ENCODE measurements at places on chromosomes 5 and 9. TPM values are rescaled to one million over a fixed set of nuclear protein-coding genes. Genes with fewer than 3 reads are reported as not detected.

DNA sequence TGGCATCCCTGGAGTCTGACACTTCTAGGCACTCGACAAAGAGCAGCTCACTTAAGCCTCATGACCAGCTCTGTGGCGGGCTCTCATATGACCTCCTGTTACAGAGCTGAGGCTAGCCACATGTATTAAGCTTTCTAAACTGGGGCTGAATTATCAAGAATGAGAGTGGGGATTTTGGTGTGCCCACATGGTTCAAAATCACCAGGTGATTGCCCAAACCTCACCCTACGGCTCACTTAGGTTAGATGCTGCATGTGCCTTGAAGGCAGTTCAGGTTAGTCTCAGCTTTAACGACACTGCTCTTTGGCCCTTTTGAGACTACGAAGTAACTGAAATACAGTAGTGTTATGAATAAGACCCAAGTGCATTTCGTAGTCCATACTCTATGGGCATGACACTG lies 39.4 kb upstream of the SMIM32 start:
- DNase-seq, result no peak

DNA sequence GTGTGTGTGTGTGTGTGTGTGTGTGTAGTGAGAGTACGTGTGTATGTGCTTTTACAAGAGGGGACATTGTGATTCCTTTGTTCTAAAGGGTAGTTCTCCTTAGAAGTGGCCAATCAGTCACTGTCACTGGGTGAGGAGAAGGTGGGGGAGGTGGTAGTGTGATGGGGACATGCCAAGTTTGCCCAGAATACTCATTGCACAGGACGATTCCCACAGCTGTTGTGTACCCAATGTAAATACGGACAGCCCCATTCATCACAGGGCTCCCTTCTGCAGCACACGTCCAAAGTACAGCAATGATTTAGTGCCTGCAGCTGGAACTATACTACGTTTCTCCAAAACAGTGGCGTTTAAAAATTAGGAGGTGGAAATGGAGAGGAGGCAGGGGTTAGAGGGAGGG lies 287.8 kb downstream of the TLR4 start:
- DNase-seq, result no peak

Gene IL5
- 1.2 TPM for total RNA-seq

GRCh38 chr5:116308391-116308790 lies 223.6 kb downstream of the COMMD10 start:
- no peak for DNase-seq

- DNase-seq, result no peak
These were observed 3.1 kb downstream of the FBLL1 start for GRCh38 chr5:168531987-168532864.

Gene NSG2
- not detected for total RNA-seq

Gene BNC2
- total RNA-seq, result 10.9 TPM

- DNase-seq, result no peak
These were observed 589 bp downstream of the CKS2 start for GRCh38 chr9:89311346-89312221.

DNA sequence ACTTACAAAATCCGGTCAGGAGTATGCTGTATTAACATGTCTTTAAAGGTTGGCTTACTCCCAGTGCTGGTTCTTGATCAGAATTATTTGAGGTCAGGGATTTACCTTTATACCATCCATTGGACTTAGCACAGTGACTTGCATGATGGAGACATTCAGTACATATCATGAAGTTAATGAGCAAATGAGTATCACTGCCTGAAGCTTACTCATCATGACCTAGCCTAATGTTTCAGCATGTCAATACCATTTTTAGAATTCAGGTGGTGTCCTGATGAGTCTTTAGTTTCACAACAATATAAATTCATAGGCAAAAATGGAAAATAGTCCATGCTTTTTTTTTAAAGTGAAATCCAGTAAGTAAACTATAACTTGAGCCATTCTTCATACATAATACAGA lies 226.0 kb upstream of the C9orf72 start:
- no peak for DNase-seq

- DNase-seq, result no peak
These were observed 56.1 kb upstream of the CCDC112 start for GRCh38 chr5:115352571-115352970.

DNA sequence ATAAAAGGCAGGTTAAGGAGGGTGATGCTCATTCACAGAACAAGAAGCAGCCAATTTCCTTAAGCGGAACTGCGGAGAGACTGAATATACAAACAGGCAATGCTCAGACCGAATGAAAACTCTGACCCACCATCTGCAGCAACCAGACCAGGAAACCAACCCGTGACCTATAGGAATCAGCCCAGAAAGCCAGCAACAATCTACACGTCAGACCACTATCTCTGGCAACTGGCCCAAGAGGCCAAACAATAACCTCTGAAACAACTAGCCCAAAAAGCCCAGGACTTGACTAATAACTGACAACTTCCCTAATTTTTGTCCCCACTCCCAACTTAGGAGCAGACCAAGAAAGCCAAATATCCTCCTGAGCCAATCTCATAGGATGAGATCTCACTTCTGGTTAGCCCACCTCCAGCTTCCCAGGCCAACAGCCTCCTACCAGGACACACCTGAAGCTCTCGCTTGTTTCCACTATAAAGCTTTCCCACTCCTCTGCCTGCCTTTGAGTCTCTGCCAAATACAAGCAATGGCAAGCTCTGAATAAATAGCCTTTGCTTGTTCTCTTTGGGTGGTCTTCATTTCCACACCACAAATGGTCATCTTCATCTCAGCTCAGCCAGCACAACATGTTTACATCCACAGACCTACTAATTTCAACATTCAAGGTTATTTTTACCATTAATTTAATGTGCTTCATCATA lies 168.5 kb downstream of the HSD17B3 start:
- DNase-seq, result no peak

DNA sequence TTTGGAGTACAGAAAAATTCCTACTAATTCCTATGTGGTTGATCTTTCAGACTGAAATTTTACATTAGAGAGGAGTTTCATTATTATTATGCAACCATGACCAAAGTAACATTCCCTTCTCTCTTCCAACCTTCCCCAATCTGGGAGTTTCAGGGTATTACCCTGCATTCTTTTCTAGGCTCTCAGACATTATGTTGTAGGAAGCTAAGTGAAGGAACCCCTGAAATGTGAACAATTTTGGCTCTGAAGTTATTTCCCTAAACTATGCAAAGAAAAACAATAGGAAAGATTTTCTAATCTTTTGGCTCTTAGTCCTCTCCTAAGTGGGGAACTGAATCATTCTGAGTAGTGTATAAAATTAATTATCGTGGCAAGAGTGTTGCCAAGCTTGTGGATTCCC lies 63.3 kb upstream of the ZFAND5 start:
- DNase-seq, result no peak

DNA sequence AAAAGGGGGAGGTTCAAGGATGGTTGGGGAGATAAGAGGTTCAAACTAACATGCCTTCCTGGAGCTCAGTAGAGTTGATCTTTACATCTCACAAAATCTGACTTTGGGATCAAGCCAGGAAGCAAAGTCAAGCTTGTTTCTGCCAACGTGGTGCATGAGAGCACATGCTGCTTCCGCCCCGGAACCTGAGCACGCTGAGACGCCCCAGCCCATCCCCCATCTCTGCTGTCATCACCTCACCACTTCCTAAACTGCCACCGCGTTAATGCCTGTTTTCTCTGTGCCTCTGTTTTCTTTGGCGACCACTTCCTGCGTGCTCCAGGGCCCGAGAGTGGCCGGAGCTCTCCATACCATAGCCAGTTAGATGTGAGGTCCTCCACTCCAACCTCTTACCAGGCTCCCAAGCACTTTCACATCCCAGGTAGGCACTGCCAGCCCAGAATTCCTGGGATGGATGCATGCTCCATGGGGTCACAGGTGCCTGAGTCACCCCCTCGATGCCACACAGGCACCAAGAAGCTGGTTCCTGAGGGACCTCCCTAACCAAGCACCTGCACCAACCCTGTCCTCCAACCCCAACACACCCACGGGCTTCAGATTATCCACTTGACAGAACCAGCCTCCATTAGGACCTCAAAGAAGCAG lies 31.2 kb upstream of the AFAP1L1 start:
- DNase-seq, result no peak

Gene ABO
- total RNA-seq, result 33.9 TPM

- DNase-seq, result no peak
These were observed 488 bp downstream of the COL15A1 start for GRCh38 chr9:98944057-98944733.

GRCh38 chr5:74155501-74155900 lies 485.0 kb downstream of the ENC1 start:
- no peak for DNase-seq

Gene PCDHGA9
- 4.6 TPM for total RNA-seq

GRCh38 chr9:72396247-72397091 lies 31.5 kb upstream of the ZFAND5 start:
- DNase-seq, result no peak

DNA sequence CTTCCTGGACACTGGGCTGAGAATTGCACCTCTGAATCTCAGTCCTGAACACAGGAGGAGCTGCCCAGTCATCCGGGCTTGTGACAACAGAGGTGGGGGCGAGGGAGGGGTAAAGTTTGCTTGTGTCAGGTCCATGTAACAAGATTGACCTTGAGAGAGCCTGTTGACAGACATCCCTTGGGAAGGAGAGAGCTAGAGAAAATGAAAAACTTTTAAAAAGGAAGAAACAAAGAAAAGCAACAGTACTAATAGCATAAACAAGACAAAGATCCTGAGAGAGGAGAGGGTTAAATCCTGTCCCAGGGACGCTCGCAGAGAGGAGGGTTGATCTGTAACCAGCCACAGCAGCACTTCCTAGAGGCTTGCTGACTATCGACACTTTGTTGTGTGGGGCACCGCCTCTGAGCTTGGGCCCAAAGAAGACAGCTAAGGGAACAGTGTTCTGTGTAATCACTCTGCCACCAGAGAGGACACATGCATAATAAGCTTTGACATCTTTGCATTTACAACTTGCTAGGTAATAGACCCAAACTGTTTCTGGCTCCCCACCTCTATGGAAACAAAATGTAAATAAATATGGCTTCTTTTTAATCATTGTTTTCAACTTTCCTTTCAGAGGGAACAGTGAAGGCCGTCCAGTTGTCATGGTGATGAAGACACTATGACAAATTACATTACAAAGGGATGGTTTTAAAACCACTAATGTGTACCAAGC lies 363.7 kb downstream of the CSNK1G3 start:
- DNase-seq, result no peak

Gene OBP2B
- not detected for total RNA-seq

Gene FSD1L
- total RNA-seq, result 5.3 TPM

Gene ECSCR
- 16.5 TPM for total RNA-seq

- DNase-seq, result peak; percentile 90
These were observed 638 bp downstream of the MARCHF3 start for GRCh38 chr5:127029581-127030258.

GRCh38 chr5:98588215-98588614 lies 185.2 kb upstream of the RGMB start:
- DNase-seq, result no peak

GRCh38 chr5:112146323-112147226 lies 272.5 kb downstream of the EPB41L4A start:
- DNase-seq, result no peak

DNA sequence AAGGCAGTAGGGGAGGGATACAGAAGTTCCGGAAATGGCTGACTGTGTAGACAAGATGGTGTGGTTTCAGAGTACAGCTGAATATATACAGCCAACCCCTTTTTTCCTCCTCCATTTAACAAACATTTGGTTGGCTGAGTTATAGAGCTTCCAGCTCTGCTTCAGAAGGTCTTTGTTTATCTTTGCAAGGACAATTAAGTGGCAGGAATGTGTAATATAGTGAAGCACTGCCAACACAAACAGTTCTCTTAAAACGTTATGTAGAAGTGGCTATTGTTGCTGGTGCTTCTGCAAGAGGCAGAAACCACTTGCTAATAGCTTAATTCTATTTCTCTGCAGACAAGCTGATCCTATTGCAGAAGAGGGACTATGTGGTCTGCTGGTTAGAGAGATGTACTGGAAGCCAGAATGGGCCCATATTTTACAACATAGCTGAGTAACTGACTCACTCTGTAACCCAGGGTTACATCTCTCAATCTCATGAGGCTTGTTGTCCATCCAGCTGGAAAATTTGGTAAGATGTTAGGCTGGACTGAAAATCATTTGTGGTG lies 62.7 kb upstream of the OSMR start:
- DNase-seq, result no peak

GRCh38 chr5:143418140-143418866 lies 14.8 kb upstream of the NR3C1 start:
- no peak for DNase-seq

DNA sequence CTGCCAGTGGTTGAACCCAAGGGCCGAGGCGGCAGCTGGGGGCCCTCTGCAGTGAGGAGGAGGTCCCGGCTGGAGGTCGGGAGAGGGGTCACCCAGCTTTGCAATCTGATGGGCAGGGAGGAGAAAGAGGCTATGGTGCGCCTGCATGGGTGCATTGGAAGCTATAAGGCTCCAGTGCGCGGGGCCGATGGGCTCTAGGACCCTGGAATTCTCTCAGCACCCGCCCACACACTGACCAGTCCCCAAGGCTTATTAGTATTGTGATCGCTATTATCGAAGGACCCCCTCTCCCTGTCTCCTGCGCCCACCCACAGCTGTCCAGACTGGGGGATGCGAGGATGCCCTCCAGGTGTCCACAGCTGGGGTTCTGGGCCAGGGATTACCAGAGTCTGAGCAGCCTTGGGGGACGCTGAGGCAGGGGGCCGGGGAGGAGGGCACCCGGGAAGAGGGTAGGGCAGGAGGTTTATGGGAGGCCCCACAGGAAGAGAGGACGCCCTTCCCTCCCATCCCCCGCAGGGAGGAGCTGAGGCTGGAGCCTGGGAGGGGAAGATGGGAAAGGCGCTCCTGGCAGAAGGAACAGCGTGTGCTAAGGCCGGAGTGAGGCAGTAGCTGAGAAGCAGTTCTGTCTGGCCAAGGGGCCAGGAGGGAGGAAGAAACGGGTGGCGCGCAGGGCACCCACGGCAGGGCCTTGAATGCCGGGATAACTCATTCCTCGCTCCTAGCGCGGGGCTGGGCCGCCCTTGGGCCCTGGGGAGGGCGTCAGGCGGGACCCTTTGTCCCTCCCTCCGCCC lies 24.2 kb downstream of the C9orf50 start:
- DNase-seq, result no peak

Gene PLAC8L1
- total RNA-seq, result not detected

Gene SH2D3C
- 17.5 TPM for total RNA-seq

Gene GNPDA1
- total RNA-seq, result 29.3 TPM

Gene ENTPD2
- total RNA-seq, result 0.98 TPM

GRCh38 chr5:131382407-131383395 lies 118.8 kb downstream of the CDC42SE2 start:
- no peak for DNase-seq

GRCh38 chr5:12772276-12772675 lies 868.0 kb upstream of the CTNND2 start:
- no peak for DNase-seq

DNA sequence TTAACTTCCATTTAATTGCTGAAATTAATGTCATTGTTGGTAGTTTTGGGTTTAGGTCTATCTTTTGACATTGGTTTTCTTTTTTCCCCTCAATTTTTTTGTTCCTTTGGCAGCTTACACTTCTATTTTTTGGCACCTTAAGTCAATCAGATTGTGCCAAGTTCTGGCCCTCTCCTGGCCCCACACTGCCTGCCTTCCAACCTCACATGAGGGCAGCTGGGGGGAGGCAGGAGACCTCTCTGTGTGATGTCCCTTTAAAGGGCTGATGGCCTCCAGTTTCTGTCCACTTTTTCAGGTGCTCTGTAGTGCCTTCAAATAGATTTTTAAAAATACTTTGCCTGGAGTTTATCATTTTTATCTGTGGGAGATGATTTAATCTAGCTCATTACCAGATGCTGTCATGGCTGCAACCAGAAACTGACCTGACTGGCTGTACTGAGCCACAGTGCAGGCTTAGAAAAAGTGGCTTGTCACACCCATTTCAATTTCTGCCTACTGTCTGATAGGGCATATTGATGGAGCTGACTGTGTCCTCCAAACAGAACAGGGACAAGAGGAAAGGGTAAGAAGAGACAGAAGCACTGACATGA lies 196.6 kb downstream of the FANCC start:
- no peak for DNase-seq

All from upper lobe of left lung (tissue), 6 donors.